Activated gamma-delta T cell treated with Interleukin-2 at 50 U/mL for 16 hours (primary cell): ENCODE measurements at places on chromosomes 3 and 15.

- no peak for DNase-seq
Observed at GRCh38 chr15:51830276-51830806, 888 bp downstream of the TMOD3 start.

DNA sequence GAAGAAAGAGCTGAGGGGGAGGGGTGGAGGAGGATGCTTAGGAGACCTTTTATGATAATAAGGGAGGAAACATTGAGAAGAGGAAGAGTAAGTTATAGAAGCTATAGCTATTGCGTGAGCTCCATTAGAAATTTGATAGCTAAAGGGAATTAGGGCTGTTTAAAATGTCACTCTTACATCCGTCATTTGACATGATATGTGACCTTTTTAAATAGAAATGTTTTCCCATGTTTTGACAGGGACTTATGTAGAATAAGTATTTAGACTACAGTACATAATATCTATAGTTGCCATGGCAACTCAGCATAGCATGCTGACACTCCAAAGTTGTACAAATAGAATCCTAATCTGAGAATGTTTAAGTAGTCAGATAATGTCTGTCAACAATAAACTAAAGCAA is 19.2 kb downstream of the RAD51 start:
- no peak for DNase-seq

GRCh38 chr3:5022966-5023776 is 43.9 kb downstream of the BHLHE40 start:
- no peak for DNase-seq

- DNase-seq: no peak
Observed at GRCh38 chr3:123449102-123449996, 459 bp upstream of the ADCY5 start.

- no peak for DNase-seq
Observed at GRCh38 chr3:54083921-54084320, 38.4 kb upstream of the CACNA2D3 start.

DNA sequence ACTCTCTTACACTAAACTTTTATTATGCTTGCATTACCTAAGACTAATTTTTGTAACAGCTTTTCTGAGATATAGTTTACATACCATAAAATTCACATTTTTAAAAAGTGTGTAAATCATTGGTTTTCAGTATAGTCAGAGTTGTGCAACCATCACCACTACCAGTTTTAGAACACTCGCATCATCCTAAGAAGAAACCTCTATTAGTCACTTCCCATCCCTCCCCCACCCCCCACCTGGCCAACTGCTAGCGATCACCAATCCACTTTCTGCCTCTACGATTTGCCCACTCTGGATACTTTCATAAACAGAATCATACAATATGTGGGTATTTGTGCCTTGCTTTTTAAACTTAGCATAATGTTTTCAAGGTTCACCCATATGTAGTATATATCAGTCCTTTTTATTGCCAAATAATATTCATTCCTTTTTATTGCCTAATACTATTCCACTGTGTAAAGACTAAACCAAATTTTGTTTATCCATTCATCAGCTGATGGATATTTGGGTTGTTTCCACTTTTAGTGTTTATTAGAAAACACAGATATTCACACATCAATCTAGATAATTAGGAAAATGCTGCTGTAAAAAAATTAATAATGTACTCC is 23.0 kb downstream of the UBP1 start:
- DNase-seq: no peak

DNA sequence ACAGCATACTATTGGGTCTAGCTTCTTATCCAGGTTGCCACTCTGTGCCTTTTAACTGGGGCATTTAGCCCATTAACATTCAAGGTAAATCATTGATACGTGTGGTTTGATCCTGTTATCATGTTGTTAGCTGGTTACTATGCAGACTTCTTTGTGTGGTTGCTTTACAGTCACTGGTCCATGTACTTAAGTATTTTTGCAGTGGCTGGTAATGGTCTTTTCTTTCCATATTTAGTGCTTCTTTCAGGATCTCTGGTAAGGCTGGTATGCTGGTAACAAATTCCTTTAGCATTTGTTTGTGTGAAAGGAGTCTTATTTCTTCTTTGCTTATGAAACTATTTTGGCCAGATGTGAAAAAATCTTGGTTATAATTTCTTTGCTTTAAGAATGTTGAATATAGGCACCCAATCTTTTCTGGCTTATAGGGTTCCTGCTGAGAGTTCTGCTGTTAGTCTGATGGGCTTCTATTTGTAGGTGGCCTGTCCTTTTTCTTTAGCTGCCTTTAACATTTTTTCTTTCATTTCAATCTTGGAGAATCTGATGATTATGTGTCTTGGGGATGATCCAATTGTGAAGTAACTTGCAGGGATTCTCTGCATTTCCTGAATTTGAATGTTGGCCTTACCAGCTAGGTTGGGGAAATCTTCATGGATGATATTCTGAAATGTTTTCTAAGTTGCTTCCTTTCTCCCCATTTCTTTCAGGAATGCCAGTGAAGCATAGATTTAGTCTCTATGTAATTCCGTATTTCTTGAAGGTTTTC is 39.3 kb downstream of the CCR1 start:
- no peak for DNase-seq

GRCh38 chr3:124277144-124277890 is 285.4 kb upstream of the ROPN1 start:
- DNase-seq: no peak

GRCh38 chr15:61070111-61070901 is 158.8 kb downstream of the RORA start:
- no peak for DNase-seq

DNA sequence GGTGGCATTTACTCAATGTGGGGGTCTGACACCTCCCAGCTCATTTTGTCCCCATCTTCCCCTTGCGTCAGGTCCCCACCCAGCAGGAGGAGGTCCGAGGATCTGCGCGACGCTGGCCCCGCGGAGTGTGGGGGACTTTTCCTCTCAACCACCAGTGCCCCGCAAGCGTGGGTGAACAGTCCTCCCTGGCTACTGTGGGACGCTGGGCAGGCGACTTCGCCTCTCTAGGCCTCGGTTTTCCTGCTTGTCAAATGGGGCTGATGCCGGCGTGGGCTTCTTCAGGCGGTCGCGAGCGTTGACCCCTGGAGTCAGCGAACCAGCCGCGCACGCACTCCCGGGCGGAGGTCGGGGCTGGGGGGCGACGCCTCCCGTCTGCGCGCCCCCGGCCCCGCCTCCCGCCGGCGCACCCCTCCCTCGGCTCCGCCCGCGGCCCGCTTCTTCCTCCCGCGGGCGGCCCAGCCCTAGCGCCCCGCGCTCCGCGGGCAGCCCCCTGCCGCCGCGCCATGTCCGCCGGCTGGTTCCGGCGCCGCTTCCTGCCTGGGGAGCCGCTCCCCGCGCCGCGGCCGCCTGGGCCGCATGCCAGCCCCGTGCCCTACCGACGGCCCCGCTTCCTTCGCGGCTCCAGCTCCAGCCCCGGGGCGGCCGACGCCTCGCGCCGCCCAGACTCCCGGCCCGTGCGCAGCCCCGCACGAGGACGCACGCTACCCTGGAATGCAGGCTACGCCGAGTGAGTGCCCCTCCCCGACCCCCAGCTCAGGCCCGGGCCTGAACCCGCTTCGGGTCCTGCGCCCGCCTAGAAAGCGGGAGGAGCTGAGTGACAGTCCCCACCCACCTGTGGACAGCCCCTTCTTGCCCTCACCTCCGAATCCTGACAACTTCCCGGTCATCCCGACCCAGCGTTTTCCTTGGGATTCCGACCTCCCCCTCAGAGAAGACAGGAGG is at the start of gene PPM1M:
TSS of gene PPM1M (plus strand) at position 438 of the 942 bp plus-strand sequence. CDS start at position 504, 66 bp downstream.
- peak; percentile 62 for DNase-seq

DNA sequence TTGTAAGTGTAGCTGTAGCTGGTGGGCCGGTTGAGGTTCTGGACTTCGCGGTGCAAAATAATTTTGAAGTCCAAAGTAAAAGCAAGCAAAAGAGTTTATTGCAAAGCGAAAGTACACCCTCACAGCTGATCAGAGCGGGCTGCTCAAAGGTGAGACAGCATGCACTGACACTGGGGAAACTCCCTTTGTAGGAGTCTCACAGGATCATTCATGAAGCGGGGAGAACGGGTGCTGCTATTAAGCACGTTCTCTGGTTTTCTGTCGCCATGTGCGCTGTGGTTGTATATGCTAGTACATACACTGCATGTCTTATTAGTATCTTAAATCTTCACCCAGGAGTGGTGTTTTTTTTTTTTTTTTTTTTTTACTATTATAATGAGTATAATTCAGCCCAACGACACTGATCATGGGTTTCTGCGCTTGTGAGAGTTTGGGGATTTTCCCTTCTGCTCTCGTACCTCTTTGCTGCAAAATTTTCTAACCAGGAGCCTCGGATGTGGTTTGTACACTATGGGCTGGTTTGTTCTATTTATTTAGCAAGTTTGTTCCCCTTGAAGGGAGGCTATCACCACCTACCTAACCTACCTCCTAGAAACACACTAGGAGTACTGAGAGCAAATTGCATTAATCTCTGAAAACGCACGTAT is 1.4 kb upstream of the AP4E1 start:
- peak; percentile 60 for DNase-seq

- no peak for DNase-seq
Observed at GRCh38 chr15:58381697-58382096, 50.1 kb upstream of the LIPC start.

DNA sequence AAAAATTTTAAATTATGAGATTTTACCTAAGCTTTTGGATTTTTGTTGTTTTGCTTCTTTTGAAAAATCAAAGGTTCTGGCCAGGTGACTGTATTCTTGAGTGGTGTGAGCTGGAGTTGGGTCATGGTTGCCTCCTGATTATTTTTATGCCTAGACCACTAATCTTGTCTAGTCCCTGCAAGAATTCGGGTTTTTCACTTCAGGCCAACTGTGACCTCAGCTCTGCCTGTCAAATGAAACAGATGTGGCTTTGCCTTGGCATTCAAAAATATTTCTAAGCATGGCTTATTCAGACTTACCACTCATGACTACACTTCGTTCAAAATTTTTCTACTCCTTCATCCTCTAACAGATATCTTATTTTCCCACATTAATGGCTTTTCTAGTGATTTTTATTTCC is 25.4 kb upstream of the CDV3 start:
- DNase-seq: no peak

DNA sequence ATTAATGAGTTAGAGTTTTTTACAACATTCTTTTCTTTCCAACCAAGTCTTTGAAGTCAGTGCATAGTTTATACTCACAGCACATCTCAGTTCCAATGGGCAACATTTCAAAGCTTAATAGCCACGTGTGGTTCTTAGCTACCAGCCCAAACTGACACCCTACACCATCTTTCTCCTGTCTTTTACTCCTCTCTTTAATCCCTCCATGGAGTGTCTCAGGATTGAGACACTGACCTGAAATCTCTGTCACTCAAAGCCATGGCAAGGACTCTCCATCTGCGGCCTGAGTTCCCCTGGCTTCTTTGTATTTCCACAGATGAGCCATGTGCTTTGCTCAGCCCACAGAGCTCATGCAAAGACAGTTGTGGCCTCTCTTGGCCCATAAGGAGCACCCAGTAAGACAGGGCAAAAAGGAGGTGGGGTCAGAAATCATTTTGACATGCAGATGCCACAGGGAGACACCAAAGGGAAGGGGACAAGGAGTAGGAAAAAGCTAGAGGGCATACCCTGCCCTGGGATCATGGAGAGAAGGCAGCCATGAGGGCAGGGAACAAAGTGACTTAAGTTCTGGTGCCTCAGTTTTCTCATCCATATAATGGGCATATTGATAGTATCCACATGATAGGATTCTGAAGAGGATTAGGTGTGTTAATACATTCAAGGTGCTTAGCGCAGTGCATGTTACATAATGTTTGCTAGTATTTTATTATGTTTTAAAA is 493.6 kb upstream of the PROK2 start:
- DNase-seq: no peak

- no peak for DNase-seq
Observed at GRCh38 chr3:141218162-141218835, 13.3 kb upstream of the PXYLP1 start.

GRCh38 chr3:156554515-156554841 is 439 bp downstream of the SSR3 start:
- no peak for DNase-seq

GRCh38 chr15:74725845-74726773 is 781 bp upstream of the CYP1A1 start:
- peak; percentile 55 for DNase-seq

- no peak for DNase-seq
Observed at GRCh38 chr15:57167821-57168395, 208.4 kb upstream of the CGNL1 start.

GRCh38 chr15:38128341-38128781 is 124.3 kb upstream of the SPRED1 start:
- no peak for DNase-seq

DNA sequence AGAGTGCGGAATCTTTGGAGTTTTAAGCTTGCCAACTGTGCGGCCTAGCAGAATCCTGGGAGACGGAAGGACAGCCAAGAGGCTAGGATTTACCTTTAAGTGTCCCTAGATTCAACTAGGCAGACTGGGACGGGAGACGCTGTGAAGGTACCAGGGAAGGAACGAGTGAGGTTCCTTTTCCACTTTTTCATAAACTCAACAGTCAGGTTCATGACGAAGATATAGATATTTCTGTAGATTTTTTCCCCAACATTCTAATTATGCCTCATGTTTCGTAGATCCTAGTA is 564 bp upstream of the GABPB1 start:
- no peak for DNase-seq

GRCh38 chr3:71759401-71759800 is 5.7 kb downstream of the GPR27 start:
- no peak for DNase-seq

DNA sequence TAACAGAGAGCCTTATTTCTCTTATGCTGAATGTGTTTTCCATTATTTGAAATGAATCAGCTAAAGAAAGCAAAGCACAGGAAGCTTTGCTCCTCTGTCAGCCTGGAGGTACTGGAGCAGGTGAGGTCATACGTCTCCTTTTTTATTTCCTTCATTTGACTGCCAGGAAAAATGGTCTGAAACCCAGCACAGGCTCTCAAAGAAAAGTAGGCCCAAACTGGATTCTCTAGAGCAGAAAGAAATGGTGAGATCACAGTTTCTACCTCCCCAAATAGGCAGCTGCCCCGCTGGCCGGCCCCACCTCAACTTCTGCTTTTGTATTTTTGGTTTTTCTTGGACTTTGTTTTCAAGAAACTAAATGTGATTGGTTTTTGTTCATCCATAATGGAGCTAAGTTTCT is 95.1 kb downstream of the RPL39L start:
- DNase-seq: no peak
